Stimulated activated CD4-positive, alpha-beta T cell treated with anti-CD3 and anti-CD28 coated beads, Interleukin-1b, Interleukin-23, amount 100 ng/mL, for 4 hours (primary cell): ENCODE measurements at places on chromosomes 7 and 10.

- DNase-seq: no peak
These were observed 97.9 kb downstream of the DNAJB6 start for GRCh38 chr7:157434701-157435100.

GRCh38 chr7:154896076-154896475 is 106.8 kb downstream of the PAXIP1 start:
- DNase-seq: no peak

- no peak for DNase-seq
These were observed 3.2 kb downstream of the ZNF853 start for GRCh38 chr7:6618621-6619020.

DNA sequence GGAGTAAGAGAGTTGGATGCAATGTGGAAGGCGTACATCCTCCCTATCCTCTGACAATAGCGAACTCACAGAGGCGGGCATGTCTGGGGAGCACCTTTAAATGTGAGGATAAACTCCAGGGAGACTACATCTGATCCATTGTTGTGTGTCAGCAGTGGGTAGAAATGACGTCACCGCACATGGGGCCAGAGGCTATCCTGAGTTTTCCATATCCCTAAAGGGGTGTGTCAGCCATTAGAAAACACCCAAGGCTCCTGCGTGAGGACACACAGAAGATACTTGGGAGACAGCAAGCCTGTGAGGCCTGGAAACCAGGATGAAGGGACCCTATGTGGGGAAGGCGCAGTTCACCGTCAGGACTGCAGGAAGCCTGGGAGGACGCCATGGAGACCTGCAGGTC is 17.2 kb upstream of the CDHR3 start:
- no peak for DNase-seq

GRCh38 chr7:155984609-155985405 is 172.5 kb upstream of the SHH start:
- DNase-seq: no peak
